ENCODE measurements at places on chromosomes 4 and X. TPM values are rescaled to one million over a fixed set of nuclear protein-coding genes. Genes with fewer than 3 reads are reported as not detected.

DNA sequence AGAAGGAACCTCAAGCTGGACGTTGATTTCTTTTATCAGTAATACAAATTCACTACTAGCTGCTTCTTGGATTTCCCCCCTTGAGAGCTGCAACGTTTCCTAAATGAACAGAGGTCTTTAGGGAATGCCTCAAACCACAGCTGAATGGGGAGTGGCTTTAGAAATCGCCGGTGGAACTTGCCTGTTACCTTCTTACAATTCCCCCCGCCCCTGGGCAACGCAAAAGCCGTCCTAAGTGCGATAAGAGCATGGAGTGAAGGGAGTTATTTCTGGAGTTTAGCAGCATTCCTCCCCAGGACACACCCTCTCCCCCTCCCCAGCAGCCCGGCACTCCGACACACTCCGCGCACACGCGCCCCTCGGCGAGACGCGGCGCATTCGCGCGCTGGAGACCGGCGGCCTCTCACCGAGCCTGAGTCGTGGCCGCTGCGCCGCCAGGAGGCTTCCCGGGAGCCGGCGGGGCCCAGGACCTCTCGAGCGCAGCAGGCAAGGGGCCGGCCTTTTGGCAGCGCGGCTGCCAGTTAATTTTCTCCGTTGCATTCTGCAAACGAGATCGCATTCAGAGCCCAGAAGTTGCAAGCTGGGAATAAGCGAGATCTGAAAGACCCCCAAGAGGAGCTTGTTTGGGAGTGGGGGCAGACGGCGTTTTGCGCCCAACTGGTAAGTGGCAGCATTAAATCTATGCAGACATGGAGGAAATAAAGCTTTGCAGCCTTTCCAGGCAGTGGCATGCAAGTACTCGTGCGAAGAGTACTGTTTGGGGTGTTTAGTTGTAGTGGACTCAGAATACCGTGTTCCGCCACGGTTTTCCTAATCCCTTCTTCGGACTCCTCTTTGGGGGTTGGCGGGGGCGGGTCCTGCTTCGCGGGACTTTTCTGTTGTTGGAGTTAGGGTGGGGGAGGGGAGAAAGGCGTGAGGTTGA is 134.7 kb downstream of the PALLD start:
- peak overlapping the region; percentile 60 for H3K27ac ChIP-seq
- no peaks in the 10 kb centered on the region for H3K36me3 ChIP-seq
- peak overlapping the region; percentile 53 for H3K4me3 ChIP-seq
- H3K4me1 ChIP-seq: peaks cover 24% of the 10 kb centered on the region

Gene VCX3A
- total RNA-seq: 0.85 TPM

DNA sequence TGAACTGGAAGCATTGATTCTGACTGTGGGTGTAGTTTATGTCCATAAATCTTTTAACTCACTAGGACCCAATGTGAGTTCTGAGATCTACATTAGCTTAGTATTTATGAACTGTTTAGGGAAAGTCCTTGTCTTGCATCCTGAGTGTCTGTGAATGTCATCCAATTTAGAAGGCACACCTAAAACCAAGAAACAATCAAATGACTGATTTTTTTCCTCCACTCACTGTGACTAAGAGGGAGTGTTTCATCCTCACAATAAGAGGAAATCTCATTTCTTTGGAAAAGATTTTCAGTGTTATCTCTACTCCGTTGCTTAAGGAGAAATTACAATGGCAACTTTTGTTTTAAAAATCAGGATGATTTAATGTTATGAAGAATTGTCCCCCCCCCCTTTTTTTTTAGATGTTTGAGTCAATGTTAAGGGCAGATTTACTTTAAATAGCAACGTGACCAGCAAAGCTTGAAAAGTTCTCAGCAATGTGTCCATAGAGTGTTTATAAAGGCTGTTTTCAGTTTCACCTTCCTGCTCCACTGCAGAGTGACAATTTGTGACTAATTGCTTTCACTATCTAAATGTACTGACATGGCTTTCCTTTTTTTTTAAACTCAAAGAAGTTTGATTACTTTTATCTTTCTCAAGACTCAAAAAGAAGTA is 173.0 kb downstream of the SPCS3 start:
- H3K4me1 ChIP-seq: no peaks in the 10 kb centered on the region
- DNase-seq: no peak

DNA sequence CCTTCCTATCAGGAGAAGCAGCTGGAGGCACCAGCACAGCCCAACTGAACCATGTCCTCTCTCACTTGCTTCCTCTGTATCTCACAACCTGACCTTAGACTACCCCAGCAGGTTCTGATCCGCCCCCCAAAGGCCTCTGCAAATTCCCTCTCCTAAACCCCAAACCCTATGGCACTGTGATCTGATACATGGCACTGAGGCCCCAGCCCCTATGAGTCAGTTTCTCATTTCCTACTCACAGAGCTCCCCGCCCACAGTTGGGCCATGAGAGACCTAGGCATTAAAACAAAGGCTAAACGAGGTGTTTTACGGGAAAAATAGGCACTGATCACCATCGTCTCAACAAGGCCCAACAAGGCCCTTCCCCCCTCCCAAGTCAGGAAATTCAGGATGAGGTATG is 19.1 kb downstream of the SASH3 start:
- no peak for DNase-seq
- no peak overlapping the region for H3K4me3 ChIP-seq
- H3K4me1 ChIP-seq: no peaks in the 10 kb centered on the region
- H3K36me3 ChIP-seq: peaks cover 28% of the 10 kb centered on the region
- peak overlapping the region; percentile 6 for H3K27ac ChIP-seq

DNA sequence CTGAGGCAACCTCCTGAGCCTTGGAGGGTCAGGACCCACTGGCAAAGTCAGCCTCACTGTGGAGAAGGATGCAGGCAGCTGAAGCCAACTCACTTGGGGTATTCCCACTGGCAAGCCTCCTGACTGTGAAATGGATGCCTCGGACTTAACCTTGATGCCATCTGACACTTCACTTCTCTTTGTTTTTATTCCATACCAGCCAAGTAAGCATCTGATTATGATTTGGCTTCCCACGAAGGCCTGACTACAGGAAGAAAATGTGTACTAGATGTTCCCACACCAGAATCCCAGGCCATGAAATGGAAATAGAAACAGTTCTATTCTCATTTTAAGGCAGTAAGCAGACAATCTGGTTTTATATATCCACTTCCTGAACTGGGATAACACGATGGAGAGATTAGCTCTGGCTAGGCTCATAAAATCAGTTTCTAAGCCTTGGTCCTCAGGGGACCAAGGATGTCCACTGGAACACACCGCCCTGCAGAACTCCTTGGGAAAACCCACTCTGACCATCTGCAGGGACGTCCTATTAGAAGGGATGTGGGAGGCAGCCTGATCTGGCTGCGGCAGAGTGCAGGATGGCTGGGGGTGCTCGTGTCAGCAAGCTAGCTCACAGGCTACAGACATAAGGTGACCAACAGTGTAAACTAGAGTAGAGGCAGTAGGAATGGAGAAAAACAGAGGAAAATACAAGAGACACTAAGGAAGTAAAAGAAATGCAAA is 89.3 kb downstream of the TSPAN5 start:
- H3K4me3 ChIP-seq: no peak overlapping the region
- H3K36me3 ChIP-seq: no peaks in the 10 kb centered on the region
- H3K4me1 ChIP-seq: peaks cover 16% of the 10 kb centered on the region
- DNase-seq: no peak
- no peaks in the 10 kb centered on the region for H3K27me3 ChIP-seq

Gene CSAG3
- not detected for total RNA-seq

DNA sequence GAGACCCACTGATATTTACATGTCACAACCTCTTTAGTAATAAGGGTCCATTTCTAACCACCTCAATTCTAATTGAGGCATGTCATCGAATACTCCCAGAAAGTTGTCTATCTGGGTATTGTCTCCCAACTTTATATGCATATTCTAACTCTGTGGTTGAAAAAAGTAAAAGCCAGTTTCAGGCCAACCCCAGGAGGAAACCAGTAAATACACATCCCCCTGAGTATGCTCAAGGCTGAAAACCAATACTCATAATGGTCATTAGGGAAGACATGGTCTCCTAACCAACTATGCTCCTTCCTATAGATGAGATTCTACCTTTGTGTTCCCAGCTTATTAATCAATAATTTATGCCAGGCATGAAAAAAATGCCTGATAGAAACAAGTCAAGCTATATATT is 96.6 kb downstream of the SH3KBP1 start:
- no peaks in the 10 kb centered on the region for H3K27me3 ChIP-seq
- peaks cover 38% of the 10 kb centered on the region for H3K4me1 ChIP-seq
- no peak overlapping the region for H3K4me3 ChIP-seq
- no peaks in the 10 kb centered on the region for H3K36me3 ChIP-seq
- H3K27ac ChIP-seq: no peak overlapping the region
- DNase-seq: no peak

Gene ADH1A
- not detected for total RNA-seq

Gene MAOB
- total RNA-seq: 2.4 TPM

Gene HTN1
- total RNA-seq: not detected

DNA sequence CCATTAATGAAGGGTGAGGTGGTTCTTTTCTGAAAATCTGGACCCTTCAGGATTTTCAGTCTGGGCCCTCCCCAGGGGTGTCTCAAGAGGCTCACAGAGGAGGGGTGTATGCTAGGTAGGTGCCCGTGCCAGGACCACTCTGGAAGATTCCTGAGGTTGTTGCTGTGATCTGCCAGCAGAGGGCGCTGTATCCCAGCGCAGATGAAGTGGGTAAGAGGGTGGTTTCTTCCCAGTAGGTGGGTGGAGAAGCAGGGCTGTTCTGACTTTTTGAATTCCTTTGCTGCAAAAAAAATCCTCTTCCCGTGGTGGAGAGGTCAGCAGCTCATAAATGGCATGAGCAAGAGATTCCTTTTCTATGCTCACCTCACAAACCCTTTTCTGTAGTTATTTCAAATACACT is 51.1 kb downstream of the SCML1 start:
- no peaks in the 10 kb centered on the region for H3K4me1 ChIP-seq
- no peak for DNase-seq

- H3K27me3 ChIP-seq: no peaks in the 10 kb centered on the region
- DNase-seq: peak; percentile 85
- no peak overlapping the region for H3K4me3 ChIP-seq
- H3K36me3 ChIP-seq: no peaks in the 10 kb centered on the region
- H3K4me1 ChIP-seq: no peaks in the 10 kb centered on the region
- no peak overlapping the region for H3K27ac ChIP-seq
Measured at GRCh38 chrX:68732906-68733493, 85.5 kb downstream of the STARD8 start.

- no peaks in the 10 kb centered on the region for H3K27me3 ChIP-seq
- no peaks in the 10 kb centered on the region for H3K4me1 ChIP-seq
- H3K4me3 ChIP-seq: no peak overlapping the region
- no peak for DNase-seq
- H3K36me3 ChIP-seq: no peaks in the 10 kb centered on the region
- H3K27ac ChIP-seq: no peak overlapping the region
Measured at GRCh38 chr4:172619218-172619617, 549.4 kb upstream of the GALNT7 start.

Gene ARSJ
- 1.6 TPM for total RNA-seq

Gene NMU
- 1.2 TPM for total RNA-seq

- DNase-seq: no peak
- no peak overlapping the region for H3K4me3 ChIP-seq
- no peaks in the 10 kb centered on the region for H3K36me3 ChIP-seq
- H3K27me3 ChIP-seq: peaks cover 28% of the 10 kb centered on the region
- H3K27ac ChIP-seq: peak overlapping the region; percentile 58
- no peaks in the 10 kb centered on the region for H3K4me1 ChIP-seq
Measured at GRCh38 chrX:150366951-150367545, 3.9 kb downstream of the MAMLD1 start.

DNA sequence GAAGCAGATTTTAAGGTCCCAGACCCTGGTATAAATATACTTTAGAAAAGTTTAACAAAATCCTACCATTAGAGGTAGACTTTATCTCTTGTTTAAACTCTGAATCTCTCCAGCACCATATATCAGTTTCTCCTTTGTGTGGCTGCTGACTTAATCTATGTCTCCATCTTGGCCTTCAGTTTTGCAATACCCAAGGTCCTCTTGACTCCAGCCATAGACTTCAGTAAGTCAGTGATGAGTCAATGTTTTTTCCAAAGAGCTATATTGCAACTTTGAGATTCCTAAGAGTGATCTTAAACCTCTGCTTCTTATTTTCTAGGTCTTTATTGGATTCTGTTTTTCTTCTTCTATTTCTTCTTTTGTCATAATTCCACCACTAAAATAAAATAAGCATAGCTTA is 50.8 kb upstream of the ADGRL3 start:
- no peaks in the 10 kb centered on the region for H3K4me1 ChIP-seq
- no peaks in the 10 kb centered on the region for H3K36me3 ChIP-seq
- H3K27ac ChIP-seq: no peak overlapping the region
- H3K4me3 ChIP-seq: no peak overlapping the region
- no peaks in the 10 kb centered on the region for H3K27me3 ChIP-seq

DNA sequence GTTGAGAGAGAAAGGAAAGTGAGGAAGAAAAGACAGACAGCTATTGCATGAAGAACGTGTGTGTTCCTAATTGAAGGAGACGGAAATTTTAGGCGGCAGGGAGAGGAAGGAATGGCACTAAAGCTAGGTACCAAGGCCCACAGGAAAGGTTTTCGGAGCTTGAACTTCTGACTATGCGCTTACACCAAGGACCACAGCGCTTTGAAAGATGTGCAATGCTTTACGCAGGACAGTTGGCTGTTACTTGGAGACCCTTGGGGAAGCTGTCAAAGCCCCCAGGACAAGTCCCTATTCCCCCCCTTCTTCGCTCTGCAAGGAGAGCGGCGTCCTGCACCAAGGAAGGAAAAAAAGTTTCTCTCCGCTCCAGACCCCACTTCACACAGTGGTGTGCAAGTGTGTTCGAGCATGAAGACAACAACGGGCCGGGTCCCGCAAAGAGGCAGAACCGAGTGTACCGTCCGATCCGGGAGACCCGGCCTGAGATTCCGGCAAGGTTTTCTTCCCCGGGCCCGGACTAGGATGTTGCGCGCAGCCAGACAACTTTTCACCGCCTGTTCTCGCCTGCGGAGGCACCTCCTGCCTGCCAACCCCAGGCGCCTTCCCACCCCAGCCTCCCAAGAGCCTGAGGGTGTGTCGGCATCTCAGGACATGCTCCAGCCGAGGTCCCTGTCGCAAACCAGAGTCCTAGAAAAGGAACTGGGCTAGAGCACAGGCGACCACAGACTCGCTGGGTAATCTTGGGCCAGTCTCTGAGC is 896 bp downstream of the KDR start:
- peaks cover 41% of the 10 kb centered on the region for H3K27me3 ChIP-seq
- no peaks in the 10 kb centered on the region for H3K36me3 ChIP-seq
- no peak overlapping the region for H3K27ac ChIP-seq
- H3K4me1 ChIP-seq: peaks cover 12% of the 10 kb centered on the region
- DNase-seq: no peak
- no peak overlapping the region for H3K4me3 ChIP-seq

Gene FAM47E
- 2.4 TPM for total RNA-seq

- no peak overlapping the region for H3K27ac ChIP-seq
- H3K36me3 ChIP-seq: no peaks in the 10 kb centered on the region
- DNase-seq: no peak
- no peak overlapping the region for H3K4me3 ChIP-seq
- H3K4me1 ChIP-seq: no peaks in the 10 kb centered on the region
Measured at GRCh38 chr4:168551945-168552695, 55.3 kb downstream of the PALLD start.

DNA sequence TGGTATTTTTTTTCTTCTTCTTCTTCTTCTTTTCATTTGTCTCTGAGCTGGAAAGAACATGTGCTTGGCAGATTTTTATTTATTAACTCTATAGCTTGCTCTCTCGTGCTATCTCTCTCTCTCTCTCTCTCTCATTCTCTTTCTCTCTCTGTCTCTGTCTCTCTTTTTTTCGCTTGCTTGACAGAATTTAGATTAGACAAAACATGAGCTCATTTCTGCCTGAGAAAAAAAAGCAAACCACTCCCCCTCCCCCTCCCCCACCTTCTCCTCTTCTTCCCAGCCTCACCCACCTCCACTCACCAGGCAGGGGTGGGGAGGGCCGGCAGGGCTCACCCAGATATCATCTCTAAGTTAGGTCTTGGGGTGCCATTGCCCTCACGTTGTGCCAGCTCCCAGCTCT is 81.5 kb downstream of the PJA1 start:
- no peak for DNase-seq
- H3K36me3 ChIP-seq: no peaks in the 10 kb centered on the region
- no peaks in the 10 kb centered on the region for H3K27me3 ChIP-seq
- H3K27ac ChIP-seq: no peak overlapping the region

Data from spleen (tissue), 13 donors.